ENCODE measurements at places on chromosomes 4 and X.

GRCh38 chrX:129525896-129526295, 2.6 kb upstream of the SMARCA1 start:
- DNase-seq: no peak

- no peak for DNase-seq
These were observed 19.3 kb upstream of the VCX2 start for GRCh38 chrX:8190341-8190830.

- DNase-seq: no peak
These were observed 12.2 kb upstream of the TRPC5 start for GRCh38 chrX:112094729-112095128.

DNA sequence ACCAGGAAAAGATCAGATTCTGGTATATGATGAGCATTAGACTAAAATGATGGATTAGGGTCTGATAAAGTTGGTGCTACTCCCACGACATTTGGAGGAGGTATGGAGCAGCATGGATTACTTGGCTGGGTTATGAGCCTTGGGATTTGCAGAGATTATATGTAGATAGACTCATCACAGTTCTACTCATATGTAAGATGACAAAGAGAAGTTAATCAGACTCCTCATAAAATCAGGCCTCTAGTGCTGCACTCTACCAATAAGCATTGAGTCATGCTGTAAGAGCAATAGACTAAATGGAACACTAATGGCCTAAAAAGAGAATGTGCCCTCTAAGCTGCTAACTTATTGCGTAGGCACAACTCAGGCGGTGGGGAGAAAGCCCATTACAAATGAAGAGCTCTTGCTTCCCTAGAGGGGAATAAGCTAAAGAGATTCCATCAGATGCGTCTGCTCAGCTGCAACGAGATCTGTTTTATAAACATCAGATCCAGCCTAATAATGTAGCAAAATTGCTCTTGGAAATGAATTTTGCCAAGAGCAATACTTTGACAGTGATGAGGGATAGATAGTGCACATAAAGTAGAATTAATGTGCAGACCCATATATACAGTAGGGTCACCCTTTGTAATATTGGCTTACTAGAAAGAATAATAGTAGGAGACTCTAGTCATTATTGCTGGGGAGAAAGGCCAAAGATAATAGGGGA, 17.5 kb downstream of the LIAS start:
- no peak for DNase-seq

- DNase-seq: no peak
These were observed 32.2 kb upstream of the PPARGC1A start for GRCh38 chr4:23922013-23922412.

DNA sequence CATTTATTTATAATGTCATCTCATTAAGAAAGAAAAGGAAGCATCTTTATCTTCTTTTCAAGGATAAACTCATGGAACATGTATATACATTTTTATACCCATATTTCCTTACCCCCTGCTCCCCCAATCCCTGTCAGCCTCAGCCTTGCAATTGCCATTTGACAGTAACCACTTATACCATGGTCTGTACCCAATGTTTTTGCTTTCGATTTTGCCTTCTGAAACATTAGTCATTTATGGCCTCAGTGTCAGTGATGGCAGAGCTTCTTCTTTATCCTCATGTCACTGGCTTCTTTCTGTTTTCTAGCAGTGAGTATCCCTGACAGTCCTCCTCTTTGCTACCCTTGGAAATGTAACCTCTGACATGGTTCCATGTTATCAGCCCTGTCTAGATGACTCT, 228.4 kb downstream of the SPRY1 start:
- DNase-seq: no peak

GRCh38 chrX:42442745-42443144, 335.2 kb downstream of the PPP1R2C start:
- DNase-seq: no peak

GRCh38 chr4:185117300-185117934, 25.6 kb upstream of the SLC25A4 start:
- DNase-seq: no peak

DNA sequence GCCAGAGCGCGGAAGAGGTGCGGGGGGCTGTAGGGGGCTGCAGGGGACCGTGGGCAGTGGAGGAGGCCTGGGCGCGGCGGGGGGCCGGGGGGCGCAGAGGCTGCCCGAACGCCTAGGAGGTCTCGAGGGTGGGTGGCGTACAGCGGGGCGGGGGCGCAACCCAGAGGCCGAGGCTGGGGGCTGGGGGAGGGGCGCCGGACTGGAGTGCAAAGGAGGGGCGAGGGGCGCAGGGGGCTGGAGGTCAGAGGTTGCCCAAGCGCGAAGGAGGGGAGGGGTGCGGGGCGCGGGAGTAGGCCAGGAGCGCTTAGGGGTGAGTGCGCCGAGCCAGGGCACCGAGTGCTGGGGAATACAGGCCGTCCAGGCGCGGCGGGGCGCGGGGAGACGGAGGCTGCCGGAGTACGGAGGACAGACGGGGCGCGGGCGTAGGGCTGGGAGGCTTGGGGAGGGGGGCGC, 255 bp downstream of the GYG2 start:
- no peak for DNase-seq

GRCh38 chr4:14184265-14184664, 556.7 kb upstream of the BOD1L1 start:
- no peak for DNase-seq

- DNase-seq: no peak
These were observed 961 bp upstream of the MBNL3 start for GRCh38 chrX:132489578-132490419.

GRCh38 chr4:24802648-24803047, 7.3 kb downstream of the SOD3 start:
- DNase-seq: no peak

- DNase-seq: no peak
These were observed at the start of gene SOX3 for GRCh38 chrX:140504371-140505324. Gene SOX3 (minus strand): TSS chrX:140505069. CDS start chrX:140505060, 9 bp downstream.

- DNase-seq: peak; percentile 14
These were observed 65.9 kb downstream of the EFNB1 start for GRCh38 chrX:68894513-68895340.

- no peak for DNase-seq
These were observed 157.0 kb upstream of the MAP3K15 start for GRCh38 chrX:19672222-19672812.

DNA sequence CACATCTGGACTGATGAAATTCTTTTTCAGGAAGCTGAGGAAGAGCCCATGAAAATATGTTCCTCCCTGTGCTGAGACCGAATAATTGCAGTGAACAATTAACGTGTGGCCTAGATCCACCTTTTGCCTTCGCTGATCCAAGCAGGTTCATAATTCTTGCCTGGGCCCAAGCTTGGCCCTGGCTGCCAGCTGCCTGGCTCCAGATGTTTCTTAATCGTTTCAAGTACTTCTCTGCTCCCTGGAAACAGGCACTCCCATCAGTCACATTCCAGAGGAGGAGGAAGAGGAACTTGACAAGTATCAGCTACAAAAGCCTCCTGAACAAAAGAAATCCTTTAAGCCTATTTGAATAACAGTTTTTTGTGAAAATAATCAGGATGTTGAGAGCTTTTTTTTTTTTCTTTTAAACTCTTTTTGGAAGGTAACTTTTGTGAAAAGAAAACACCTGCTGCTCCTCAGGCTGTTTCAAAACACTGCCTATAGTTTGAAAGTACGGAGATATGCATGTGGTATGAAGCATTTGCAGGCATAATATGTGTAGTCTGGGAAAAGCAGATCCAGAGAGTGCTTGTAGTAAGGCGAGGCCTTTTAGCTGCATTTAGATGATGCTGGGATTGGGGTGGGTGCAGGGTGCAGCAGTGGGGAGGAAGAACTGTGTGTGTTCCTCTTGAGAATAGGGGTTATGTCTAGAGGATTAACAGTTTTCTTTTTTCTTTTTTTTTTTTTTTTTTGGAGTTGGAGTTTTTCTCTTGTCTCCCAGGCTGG, 154.4 kb downstream of the PTTG2 start:
- no peak for DNase-seq

Data from RWPE1 (cell line).